ENCODE measurements at places on chromosomes 13 and 19.

DNA sequence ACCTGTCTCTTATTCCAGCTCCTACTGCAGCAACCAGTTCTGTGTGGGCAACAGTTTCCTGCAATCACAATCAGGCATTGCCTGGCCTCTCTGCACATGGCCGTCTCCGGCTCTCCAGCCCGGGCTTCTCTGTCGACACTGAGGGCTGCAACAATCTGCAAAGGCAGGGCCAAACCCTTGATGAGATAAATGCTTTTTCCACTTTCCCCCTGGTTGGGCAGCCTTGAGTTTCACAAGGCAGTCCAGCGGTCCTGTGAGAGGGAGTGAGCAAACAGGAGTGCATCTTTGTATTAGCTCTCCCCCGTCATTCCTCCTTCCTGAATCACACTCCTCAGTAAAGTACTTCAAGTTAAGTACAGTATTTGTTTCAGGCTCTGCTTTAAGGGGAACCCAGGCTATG is 40.7 kb upstream of the VWA8 start:
- DNase-seq, result no peak

DNA sequence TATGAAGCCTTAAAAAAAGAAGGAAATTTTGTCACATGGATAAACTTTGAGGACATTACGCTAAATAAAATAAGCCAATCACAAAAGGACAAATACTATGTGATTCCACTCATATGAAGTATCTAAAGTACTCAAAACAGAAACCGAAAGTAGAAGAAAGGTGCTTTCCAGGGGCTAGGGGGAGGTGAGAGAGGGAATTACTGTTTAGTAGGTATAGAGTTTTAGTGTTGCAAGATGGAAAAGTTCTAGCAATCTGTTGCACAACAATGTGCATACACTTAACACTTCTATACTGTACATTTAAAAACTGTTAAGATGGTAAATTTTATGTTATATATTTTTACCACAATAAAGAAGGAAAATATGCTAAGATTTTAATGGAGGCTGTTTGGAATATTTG is 83.0 kb downstream of the POLR1D start:
- DNase-seq, result no peak

DNA sequence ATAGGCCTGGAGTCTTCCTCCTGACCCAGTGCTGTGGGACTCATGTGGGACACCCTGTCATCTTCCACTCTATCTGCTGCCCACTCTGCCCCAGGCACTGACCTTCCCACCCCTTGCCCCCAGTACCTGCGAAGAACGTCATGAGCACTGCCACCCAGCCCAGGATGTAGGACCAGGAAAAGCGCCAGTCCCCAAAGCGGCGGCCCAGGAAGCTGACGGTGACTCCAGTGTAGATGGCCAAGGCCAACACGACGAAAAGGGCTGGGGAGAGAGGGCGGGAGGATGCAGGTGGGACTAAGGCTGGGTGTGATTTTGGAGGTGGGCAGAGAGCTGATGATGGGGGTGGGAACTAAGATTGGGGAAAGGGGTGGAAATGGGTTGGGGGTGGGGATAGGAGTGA is 7.4 kb downstream of the LIM2 start:
- no peak for DNase-seq

- DNase-seq, result no peak
Observed at GRCh38 chr19:37994823-37995130, 87.8 kb downstream of the SIPA1L3 start.

DNA sequence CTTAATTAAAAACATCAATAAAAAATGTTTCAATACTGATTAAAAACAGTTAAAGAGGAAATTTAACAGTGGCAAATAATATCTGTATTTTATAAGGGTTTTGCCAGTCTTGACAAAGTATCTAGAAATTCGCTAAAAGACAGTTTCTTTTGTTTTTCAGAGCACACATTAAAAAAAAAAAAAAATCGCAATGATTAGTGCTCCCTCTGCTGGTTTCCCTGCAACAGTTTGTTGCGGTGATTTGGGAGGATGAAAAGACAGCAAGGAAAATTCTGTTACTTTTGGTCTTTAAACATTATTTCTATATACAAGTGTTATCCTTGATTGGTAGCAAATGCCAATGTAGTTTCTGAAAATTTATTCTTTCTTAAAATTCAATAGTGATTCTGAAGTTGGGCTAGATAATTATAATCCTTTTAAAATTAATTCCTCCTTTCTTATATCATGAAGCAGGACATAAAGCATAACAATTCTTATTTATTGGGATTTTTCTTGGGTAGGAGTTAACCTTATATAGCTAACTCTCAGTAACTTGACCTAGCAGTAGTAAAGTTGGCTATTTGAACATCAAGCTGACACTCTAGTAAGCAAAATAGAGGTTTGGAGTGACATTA is 23.1 kb upstream of the SPRY2 start:
- peak; percentile 21 for DNase-seq

DNA sequence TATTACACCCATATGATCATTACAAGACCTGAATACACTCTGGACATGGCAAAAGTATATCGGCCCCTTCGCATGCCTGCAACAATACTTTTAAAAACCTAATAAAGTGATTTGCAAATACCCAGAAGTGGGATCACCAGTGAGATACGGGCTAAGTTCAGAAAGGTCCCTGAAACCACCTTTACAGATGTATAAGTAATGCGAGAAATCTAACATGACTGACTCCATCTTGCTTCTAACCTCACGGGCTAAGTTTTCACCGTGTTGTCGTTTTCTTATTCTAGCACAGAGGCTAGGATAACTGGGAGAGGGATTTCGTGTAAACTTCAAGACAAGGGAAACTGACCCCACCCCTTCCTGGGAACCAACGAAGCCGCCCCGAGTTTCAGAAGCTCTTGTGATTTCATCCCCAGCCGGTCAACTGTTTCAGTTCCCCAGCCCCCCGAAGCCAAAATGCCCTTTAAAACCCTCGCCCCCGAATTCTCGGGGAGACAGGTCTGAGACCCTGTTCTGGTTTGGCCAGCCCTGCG is 703 bp downstream of the NEK3 start:
- no peak for DNase-seq

- no peak for DNase-seq
Observed at GRCh38 chr19:38917921-38918491, 6.0 kb upstream of the CCER2 start.

- no peak for DNase-seq
Observed at GRCh38 chr13:42788601-42789000, 7.2 kb downstream of the FAM216B start.

DNA sequence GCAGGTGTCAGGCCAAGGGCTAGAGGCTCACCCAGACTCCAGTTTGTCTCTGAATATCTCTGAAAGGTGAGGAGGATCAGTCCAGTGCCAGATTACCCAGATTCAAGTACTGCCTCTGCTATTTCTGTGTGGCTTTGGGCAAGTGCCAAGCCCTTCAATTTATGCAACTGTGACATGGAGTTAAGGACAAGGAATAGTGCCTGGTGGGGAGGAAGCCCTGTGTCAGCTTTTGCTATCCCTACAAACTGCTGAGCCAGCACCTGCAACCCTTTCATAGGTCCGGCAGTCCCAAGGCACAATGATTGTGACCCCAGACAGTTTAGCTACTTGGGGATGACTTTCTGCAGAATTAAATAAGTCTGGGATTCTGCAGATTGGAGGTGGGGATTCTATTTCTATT is 123.0 kb downstream of the KL start:
- DNase-seq, result no peak

DNA sequence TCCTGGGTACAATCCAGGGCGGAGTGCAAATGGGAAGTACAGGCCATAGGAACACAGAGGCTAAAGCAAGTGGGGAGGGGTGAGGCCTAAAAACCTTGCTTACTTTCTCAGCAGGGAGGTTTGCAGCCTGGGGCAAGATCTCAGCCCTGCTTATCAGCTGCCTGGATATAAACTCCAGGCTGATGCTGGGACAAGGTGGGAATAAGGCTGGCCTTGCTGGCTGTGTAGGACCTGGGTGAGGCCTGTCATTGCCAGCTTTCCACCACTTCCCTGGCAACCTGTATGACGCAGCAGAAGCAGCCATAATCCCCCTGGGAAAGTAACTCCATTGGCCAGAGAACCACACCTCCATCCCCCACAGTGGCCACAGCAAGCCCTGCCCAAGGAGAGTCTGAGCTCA is 279.1 kb upstream of the ATXN8OS start:
- no peak for DNase-seq

DNA sequence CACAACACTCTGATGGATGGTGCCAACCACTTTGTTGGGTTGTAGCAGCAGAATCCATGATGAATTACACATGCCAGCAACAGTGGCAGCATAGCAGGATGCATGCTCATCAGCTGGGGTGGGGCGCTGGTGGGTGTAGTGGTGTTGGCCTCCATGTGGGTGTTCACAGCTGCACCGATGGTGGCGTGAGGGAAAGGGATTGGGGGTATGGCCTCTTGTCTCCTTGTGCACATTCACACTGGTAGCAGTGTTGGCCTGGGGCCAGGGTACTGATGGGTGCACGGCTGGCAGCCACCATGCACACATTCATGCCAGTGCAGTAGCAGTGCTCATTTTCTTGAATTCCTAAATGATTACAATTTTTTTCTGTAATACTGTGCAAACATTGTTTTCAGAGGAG is 2748.8 kb upstream of the PCDH20 start:
- DNase-seq, result no peak

- DNase-seq, result peak; percentile 21
Observed at GRCh38 chr19:47390533-47391488, 28.5 kb downstream of the MEIS3 start.

GRCh38 chr19:23098988-23099387 is 17.8 kb upstream of the ZNF730 start:
- DNase-seq, result no peak

DNA sequence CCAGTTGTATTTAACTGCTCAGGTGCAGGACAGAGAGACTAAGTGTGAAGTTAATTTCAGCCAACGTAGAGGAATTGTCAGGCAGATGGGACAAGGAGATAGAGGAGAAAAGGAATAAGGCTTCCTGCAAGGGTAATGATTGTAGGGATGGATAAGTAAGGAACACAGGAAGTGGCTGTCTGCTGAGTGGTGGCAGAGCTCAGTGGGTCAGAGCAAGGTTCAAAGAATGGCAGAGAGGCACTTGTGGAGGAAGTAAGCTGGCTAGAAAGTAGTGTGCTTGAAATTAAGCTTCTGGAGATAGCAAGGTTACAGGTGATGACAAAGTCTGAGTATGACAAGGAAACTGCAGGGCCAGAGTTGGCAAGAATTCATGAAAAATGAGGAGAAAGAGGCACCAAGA is 47.9 kb downstream of the USPL1 start:
- DNase-seq, result no peak

DNA sequence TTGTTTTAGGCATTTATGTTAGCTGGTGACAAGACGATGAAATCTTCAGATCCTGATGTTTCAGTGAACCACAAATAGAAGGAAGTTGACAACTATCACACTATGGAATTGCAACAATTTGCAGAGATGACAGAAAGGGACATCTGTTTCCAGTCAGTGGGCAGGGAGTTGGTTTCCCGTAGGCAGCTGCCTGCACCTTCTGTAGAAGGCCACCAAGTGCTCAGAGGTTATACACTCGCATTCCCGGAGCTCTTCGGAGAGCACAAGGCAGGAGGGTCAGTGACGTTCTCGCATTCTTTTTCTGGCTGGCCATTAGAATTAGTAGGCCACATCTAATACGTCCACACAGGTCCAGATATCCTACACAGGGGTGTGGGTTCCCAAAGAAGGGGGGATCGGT is 129.4 kb downstream of the SHISA2 start:
- DNase-seq, result no peak

- no peak for DNase-seq
Observed at GRCh38 chr13:110319397-110319773, 12.3 kb downstream of the COL4A2 start.

DNA sequence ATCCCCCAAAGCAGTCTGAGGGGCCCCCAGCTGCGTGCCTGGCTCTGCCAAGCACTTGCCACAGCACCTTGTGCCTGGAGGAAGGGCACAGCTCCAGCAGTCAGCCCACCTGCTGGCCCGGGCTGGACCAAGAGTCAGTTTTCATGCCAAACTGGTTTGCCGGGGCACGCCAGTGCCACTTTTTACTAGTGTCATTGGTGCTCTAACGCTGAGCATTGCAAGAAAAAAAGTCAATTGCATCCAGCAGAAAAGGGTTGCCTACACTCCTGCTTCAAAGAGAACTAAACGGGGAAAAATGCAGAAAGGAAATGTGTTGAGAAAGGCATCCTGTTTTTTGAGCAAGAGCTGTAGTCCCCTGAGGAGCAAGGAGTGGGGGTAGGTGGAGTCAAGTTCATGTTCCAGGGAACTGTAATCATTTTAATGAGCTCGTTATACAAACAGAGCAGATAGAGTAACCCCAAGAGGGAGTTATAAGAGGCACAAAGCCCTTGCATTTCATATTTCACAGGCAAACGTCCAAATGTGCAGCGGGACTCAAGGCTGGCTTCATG is 68.4 kb downstream of the F2RL3 start:
- DNase-seq, result no peak

GRCh38 chr19:10691178-10691881 is 9.9 kb upstream of the QTRT1 start:
- DNase-seq, result no peak

- no peak for DNase-seq
Observed at GRCh38 chr13:67518785-67519184, 288.6 kb upstream of the PCDH9 start.

- DNase-seq, result no peak
Observed at GRCh38 chr13:114054264-114054663, 78.2 kb downstream of the RASA3 start.

GRCh38 chr19:22625266-22626035 is 8.7 kb upstream of the ZNF492 start:
- no peak for DNase-seq
